ENCODE measurements at places on chromosomes 13 and 19. TPM values are rescaled to one million over a fixed set of nuclear protein-coding genes. Genes with fewer than 3 reads are reported as not detected.

- no peaks in the 10 kb centered on the region for H3K36me3 ChIP-seq
- H3K4me3 ChIP-seq: no peak overlapping the region
- peaks cover 10% of the 10 kb centered on the region for H3K4me1 ChIP-seq
- no peak overlapping the region for H3K27ac ChIP-seq
- H3K27me3 ChIP-seq: no peaks in the 10 kb centered on the region
These were observed 270.4 kb upstream of the SPRY2 start for GRCh38 chr13:80611310-80611709.

GRCh38 chr19:39411832-39412099 is 703 bp upstream of the PLEKHG2 start:
- H3K4me3 ChIP-seq: peak overlapping the region; percentile 69
- no peaks in the 10 kb centered on the region for H3K36me3 ChIP-seq
- peak; percentile 94 for DNase-seq
- H3K27ac ChIP-seq: peak overlapping the region; percentile 89
- peaks cover 18% of the 10 kb centered on the region for H3K4me1 ChIP-seq

The LILRB1 gene
- total RNA-seq: 0.93 TPM

GRCh38 chr13:75860935-75861334 is 224.8 kb downstream of the LMO7 start:
- H3K4me3 ChIP-seq: no peak overlapping the region
- H3K27me3 ChIP-seq: no peaks in the 10 kb centered on the region
- DNase-seq: no peak
- no peaks in the 10 kb centered on the region for H3K36me3 ChIP-seq

The PLIN3 gene
- 63.4 TPM for total RNA-seq

The SAFB gene
- 220 TPM for total RNA-seq

DNA sequence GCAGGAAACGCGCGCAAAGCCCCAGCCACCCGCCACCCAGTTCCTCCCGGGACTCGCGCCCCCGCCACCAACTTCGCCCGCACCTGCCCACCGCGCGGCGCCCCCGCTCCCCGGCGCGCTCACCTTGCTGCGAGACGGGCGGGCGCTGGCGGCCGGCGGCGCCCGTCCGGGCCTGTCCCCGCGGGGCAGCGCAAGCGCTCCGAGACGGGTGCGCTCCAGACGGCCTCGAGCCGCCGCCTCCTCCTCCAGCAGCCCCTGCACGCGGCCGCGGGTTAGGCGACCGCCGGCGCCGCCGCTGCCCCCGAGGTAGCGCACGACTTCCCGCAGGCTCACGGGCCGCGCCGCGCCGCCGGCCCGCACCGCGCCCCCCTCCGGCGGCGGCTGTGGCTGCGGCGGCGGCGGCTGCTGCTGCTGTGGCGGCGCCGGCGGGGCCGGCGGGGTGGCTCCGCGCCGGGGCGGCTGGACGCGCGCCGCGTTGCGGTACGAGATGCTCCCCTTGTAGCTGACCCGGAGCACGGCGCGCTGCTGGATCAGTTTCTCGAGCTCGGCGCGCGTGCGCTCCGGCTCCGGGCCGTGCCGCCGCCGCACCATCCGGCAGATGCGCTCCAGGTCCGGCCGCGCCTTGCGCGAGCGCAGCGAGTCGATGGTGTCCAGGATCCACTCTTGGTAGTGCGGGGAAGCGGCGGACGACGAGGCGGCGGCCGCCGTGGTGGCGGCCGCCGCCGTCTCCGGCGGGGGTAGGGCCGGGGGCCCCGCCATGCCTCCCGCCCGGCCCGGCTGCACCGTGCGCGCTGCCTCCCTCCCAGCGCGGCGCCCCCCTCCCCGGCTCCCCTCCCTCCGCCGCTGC is 666 bp downstream of the SAMD1 start:
- DNase-seq: no peak
- H3K4me1 ChIP-seq: peaks cover 14% of the 10 kb centered on the region
- H3K27me3 ChIP-seq: no peaks in the 10 kb centered on the region
- H3K4me3 ChIP-seq: peak overlapping the region; percentile 71
- H3K36me3 ChIP-seq: no peaks in the 10 kb centered on the region

The FUT6 gene
- total RNA-seq: 0.19 TPM

- no peak overlapping the region for H3K4me3 ChIP-seq
- no peak for DNase-seq
- H3K4me1 ChIP-seq: no peaks in the 10 kb centered on the region
- no peaks in the 10 kb centered on the region for H3K36me3 ChIP-seq
- no peaks in the 10 kb centered on the region for H3K27me3 ChIP-seq
These were observed 96.0 kb downstream of the CAB39L start for GRCh38 chr13:49347650-49348385.

DNA sequence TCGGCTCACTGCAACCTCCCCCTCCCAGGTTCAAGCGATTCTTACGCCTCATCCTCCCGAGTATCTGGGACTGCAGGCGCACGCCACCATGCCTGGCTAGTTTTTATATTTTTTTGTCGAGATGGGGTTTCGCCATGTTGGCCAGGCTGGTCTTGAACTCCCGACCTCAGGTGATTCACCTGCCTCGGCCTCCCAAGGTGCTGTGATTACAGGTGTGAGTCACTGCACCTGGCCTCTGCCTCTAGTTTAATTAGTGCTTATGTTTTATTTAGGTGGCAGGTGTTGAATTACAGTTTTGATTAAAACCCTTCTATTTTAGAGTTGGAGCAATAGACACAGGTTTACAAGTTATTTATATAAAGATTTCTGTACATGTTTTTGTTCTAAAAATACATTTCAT is 42.8 kb downstream of the ATP11A start:
- no peaks in the 10 kb centered on the region for H3K36me3 ChIP-seq
- H3K4me1 ChIP-seq: peaks cover 13% of the 10 kb centered on the region
- H3K27me3 ChIP-seq: no peaks in the 10 kb centered on the region
- no peak for DNase-seq
- H3K4me3 ChIP-seq: no peak overlapping the region

DNA sequence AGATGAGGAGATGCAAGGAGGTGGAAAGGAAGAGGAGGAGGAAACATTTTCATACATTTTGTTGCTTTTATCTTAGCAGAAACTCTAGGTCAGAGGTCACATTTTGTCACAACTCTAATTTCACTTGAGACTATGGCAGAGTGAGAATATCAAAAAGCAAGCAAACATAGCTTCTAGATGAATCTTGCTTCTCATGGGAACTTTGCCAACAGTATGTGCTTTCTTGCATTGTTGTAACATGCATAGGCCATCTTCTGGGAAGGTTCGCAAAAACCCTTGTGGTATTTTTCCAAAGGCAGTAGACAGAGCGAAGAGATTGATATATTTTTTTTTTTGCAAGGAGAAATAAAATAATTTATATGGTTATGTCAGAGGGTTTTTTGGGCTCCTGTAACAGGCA is 291.3 kb downstream of the MTUS2 start:
- H3K4me1 ChIP-seq: no peaks in the 10 kb centered on the region
- no peak overlapping the region for H3K4me3 ChIP-seq
- no peak for DNase-seq
- no peaks in the 10 kb centered on the region for H3K27me3 ChIP-seq

The KLK8 gene
- total RNA-seq: 2.9 TPM

The MRPL54 gene
- 42.4 TPM for total RNA-seq

- no peak overlapping the region for H3K27ac ChIP-seq
- H3K4me1 ChIP-seq: peaks cover 30% of the 10 kb centered on the region
- no peaks in the 10 kb centered on the region for H3K27me3 ChIP-seq
- H3K4me3 ChIP-seq: no peak overlapping the region
- no peak for DNase-seq
- H3K36me3 ChIP-seq: no peaks in the 10 kb centered on the region
These were observed 20.3 kb downstream of the ZC3H4 start for GRCh38 chr19:47093254-47093653.

- no peaks in the 10 kb centered on the region for H3K27me3 ChIP-seq
- DNase-seq: no peak
- H3K36me3 ChIP-seq: no peaks in the 10 kb centered on the region
- no peak overlapping the region for H3K4me3 ChIP-seq
These were observed 226.3 kb downstream of the SLC7A1 start for GRCh38 chr13:29369060-29369743.

DNA sequence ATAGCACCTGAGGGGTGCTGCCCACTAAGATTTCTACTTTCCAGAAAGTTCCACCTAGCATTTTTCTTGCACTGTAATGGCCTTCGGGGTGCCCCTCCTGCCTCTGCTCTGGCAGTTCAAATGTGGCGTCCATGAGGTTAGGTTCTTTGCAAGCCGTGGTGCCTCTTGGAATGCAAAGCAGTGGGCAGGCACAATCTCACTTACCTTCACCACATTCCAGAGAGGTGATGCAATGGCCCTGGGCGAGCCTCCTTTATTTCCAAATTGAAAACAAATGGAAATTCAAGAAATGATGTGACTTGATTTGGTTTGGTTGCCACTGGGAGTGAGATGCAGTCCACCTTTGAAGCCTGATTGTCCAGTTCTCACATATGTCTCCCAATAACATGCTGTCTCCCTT is 46.9 kb downstream of the FGF9 start:
- H3K36me3 ChIP-seq: no peaks in the 10 kb centered on the region
- H3K4me1 ChIP-seq: no peaks in the 10 kb centered on the region
- DNase-seq: no peak
- H3K27me3 ChIP-seq: no peaks in the 10 kb centered on the region

GRCh38 chr13:99250982-99251825 is 7.0 kb downstream of the GPR18 start:
- no peaks in the 10 kb centered on the region for H3K36me3 ChIP-seq
- H3K4me3 ChIP-seq: no peak overlapping the region
- H3K27ac ChIP-seq: no peak overlapping the region
- no peak for DNase-seq
